ENCODE measurements at places on chromosomes 7 and 10. TPM values are rescaled to one million over a fixed set of nuclear protein-coding genes. Genes with fewer than 3 reads are reported as not detected.

The MACROH2A2 gene
- total RNA-seq: not detected

The APBB1IP gene
- total RNA-seq: not detected

The ANKRD1 gene
- 0.08 TPM for total RNA-seq

- no peak for DNase-seq
These were observed 7.6 kb downstream of the ECHS1 start for GRCh38 chr10:133365461-133366129.

GRCh38 chr7:3544202-3544601 lies 243.2 kb downstream of the SDK1 start:
- no peak for DNase-seq

GRCh38 chr10:58588673-58589265 lies 76.1 kb downstream of the BICC1 start:
- DNase-seq: no peak

DNA sequence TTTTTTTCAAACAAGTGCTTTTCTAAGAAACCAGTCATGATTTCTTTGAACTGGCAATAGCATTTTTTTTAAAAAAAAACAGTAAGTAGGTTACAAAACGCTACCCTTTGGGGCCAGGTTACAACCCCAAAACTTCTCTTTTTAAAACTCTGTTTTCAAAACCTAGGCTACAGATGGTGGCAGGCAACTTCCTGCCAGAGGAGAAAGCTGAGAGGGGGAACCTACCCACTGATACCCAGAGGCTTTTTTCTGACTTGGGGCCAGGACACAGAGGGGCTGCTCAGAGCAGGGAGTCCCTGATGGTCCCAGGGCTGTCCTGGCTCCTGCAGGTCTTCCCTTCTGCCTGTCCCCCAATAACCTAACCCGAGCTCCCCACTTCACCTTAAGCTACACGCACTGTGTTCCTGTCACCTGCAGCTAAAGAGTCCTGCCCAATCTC lies 6.9 kb downstream of the STN1 start:
- DNase-seq: no peak

- no peak for DNase-seq
These were observed 3.9 kb downstream of the ZNF503 start for GRCh38 chr10:75397496-75398199.

- peak; percentile 29 for DNase-seq
These were observed 1.5 kb downstream of the CYP3A7 start for GRCh38 chr7:99733448-99733847.

- no peak for DNase-seq
These were observed 21.3 kb downstream of the CHST15 start for GRCh38 chr10:124072106-124072505.

GRCh38 chr7:101693498-101694091 lies 64.5 kb upstream of the MYL10 start:
- no peak for DNase-seq

DNA sequence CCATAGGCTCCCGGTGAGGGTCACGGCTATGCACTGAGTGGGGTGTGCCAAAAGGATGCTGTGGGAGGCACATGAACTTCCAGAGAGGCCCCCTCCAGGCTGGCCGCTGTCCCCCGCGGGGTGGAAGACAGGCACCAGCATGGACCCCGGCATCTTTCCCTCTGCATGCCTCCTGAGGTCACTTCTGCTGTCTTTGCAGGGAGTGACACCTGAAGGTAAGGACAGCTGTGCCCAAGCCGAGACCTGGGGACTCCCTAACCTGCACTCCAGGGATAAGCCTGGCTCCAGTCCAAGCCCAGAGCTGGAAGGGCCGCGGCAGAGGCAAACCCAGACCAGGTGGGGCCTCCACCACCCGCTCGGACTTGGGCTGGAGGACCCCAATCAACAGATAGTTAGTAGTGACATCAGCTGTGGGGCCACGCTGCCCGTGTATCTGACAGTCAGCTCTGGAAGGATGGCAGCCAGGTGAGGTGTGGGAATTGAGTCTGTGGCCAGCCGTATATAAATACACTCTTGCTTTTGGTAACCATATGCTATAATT lies 340.7 kb upstream of the MKI67 start:
- DNase-seq: no peak
